Stimulated activated CD8-positive, alpha-beta memory T cell treated with anti-CD3 and anti-CD28 coated beads, Interleukin-15, amount 100 ng/mL, for 4 hours (primary cell): ENCODE measurements at places on chromosomes 7 and 10.

- DNase-seq: no peak
Observed at GRCh38 chr7:81690251-81690650, 79.6 kb downstream of the HGF start.

DNA sequence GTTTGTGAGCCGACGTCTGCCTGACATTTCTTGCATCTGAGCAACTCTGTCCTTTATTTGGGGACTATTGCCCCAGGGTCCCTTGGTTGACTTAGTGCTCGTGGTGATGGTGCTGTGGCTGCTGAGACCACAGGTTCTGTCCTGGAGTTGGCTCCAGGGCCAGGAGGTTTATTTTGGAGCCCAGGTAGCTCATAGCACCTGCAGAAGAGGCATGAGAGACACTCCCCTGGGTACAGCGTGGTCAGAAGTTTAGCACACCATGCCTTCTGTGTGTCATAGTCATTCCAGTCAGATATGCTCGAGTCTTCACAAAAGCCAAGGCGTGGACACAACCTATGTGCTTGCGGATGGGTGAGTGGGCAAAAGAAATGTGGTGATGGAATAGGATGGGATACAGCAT, 496.9 kb downstream of the TCERG1L start:
- no peak for DNase-seq

DNA sequence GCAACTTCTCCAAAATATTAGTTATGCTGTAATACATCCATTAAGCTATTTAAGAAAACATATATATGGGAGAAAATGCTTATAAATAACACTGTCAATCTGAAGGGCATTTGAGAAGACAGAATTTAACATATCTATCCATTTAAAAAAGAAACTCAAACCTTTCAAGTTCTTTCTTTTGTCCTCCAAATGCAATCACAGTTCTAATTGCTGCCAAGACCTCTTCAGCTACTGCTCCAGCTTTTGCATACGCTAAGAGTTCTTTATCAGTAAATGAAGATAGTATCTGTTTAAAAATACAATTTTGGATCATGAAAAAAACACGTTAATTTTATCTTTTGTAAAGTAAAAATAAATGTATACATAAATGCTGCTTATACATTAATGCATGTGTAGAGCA, 39.6 kb downstream of the ABCB1 start:
- no peak for DNase-seq

- DNase-seq: no peak
Observed at GRCh38 chr10:3990307-3990706, 205.3 kb upstream of the KLF6 start.

DNA sequence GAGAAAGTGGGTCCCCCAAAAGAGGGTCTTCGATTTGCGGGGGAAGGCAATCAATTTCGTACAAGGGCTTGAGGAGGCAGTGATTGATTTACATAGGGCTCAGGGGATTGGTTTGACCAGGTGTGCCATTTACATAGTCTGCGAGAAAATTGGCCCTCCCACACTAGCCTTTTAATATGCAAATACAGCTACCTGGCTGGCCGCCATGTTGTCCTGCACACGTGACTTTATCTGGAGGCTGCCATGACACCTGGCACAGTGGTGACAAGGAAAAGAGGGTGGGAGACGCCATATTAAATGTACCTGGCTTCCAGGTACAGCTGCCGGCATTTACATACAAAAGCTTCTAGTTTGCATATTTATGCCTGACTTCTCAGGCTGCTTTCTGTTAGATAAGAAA, 1577.2 kb upstream of the LRRTM3 start:
- DNase-seq: no peak

- DNase-seq: no peak
Observed at GRCh38 chr10:86757113-86757972, 924 bp downstream of the BMPR1A start.

GRCh38 chr10:85067955-85068354, 739.6 kb downstream of the CCSER2 start:
- no peak for DNase-seq

- DNase-seq: no peak
Observed at GRCh38 chr7:95737828-95738505, 34.4 kb upstream of the DYNC1I1 start.

DNA sequence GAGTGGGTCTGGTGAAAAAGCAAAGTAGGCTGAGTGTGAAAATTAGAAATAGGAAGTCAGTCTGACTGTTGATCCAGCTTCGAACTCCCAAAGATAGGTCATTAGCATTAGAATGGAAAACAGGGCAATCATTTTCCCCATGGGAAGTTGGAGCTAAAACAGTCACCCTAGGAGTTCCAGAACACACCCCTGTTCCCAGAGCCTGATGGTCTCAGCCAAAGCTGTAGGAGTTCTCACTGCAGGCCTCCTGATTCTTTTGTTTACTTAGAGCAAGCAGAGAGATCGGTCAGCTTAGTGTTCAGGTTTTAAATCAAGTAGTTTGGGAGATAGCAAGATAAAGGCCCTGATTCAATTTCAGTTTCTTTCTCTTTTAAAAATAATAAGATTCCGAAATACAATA, 28.8 kb upstream of the JCAD start:
- DNase-seq: no peak

DNA sequence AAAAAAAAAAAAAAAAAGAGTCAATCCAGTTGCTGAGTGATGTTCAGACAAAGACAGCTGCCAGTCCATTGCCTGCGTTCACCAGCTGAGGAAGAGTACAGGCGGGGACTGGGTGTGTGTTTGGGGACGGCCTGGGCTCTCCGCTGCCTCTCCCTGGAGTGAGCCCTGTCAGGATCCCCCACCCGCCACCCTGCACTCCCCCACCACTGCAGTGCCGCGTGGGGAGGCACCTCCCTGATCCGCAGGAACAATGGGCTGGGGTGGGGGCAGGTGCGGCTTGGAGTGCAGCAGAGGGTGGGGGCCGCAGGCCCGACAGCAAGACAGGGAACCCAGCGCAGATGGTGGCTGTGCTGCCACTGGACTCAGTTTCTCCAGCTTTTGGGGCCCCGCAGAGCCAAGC, 1.4 kb downstream of the HSPA12A start:
- no peak for DNase-seq

- DNase-seq: no peak
Observed at GRCh38 chr7:20146451-20146850, 70.7 kb downstream of the MACC1 start.

DNA sequence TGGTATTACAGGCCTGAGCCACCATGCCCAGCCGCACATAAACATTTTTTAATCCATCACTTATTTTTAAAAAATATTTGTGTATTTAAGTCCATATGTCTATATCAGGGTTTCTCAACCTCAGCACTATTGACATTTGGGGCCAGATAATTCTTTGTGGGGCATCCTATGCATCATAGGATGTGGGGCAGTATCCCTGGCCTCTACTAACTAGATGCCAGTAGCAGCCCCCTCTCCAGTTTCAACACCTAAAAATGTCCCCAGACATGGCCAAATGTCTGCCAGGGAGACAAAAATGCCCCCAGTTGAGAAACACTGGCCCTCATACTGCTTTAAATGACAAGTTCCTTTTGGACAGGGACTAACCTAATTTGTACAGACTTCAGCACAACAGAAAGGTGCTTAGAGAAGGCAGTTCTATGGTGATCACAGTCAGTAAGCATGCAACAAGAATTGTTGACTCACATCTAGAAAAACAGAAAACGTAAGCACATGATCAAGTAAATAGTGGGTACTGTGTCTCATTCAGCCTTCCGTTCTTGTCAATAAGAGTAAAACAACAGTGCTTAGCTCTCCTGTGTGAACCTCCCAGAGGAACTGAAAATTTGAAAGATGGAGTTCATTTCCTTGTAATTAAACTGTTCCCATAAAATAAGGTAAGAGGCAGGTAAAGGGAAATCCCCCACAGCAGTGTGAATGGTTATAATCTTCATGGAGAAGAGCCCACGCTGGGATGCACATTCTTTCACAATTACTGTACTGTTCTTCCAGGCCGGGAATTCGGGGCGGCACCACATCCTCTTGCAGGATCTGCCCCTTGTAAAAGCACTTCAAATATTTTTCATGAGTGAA, 17.3 kb upstream of the ADRB1 start:
- DNase-seq: no peak

DNA sequence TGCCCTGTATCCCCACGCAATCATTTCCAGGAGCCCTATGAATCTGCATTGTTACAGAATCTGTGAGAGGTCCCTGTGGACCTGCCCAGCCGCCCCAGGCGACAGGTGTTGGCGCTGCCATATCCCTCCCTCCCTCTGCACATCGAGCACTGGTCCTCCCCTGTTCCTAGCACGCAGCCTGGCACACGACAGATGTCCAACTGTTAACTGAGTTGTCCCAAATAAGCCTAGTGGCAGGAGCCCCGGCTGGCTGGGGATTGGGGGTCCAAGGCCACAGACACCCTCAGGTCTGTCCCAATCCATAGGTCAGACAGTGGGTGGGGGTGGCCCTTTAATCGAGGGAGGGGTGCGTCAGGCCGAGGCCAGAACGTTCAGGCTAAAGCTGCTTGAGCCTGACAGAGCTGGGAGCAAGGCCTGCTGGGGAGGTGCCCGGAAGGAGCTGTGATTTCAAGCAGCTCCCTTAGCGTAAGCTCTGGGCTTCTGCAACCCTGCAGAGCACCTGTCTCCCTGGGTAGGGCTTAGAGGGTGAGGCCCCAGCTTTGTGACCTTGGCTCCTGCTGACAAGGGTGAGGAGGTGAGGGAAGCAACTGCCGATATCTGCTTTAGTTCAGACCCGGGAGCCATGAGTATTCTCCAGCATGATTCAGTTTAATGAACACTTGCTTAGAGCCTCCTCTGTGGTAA, 40.1 kb downstream of the ADRA2A start:
- no peak for DNase-seq

DNA sequence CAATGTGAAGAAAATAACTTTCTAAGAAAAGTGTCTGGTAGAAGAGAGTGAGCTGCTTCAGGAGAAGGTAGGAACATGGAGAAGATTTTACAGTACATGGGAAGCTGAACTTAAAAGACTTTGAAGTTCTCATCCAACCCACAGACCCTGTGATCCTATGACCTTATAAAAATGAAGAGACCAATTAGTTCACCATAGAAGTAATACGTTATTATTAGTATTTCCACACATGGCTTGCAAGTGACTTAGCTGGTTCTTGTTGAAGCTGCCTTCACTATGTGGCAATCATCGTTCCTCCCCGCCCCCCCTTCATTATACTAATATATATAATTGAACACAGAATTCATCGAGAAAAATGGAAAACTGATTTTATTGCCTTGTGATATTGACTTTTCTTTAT, 129.1 kb downstream of the SND1 start:
- no peak for DNase-seq

DNA sequence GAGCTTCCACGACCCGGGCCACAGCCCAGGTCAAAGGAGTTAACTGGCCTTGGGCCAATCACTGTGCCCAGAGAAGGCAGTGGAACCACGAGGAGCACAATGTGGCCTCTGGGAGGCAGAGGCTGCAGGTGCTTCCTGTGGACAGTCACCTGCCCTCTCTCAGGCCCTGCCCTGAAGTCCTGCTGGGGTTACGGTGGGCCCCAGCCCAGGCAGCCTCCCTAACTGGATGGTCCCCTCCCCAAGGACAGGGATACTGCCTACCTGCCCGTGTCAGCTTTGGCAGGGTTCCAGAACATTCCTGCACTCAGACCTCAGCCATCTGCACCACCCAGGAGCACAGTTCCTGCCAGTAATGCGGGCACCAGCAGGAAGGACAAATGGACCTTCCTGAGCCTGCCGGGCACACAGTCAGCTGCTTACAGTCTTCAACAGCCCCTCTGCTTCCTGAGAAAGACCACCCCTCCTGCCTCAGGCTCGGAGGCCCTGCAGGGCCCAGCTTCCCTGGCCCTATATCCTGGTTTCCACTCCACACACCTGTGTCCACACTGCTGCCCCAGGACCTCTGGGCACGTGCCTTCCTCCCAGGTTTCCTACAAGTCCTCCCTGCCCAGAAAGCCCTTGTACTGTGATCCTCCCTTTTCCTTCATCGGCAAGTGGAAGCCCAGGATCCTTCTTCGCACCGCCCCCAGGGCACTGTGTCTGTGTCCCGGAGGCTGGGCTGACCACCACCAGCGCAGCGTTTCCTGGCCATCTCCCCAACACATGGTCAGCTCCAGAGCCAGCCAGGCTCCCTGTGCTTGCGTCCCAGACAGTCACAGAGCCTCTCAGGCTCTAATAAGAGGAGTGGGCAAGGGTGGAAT, 23.3 kb downstream of the WDR86 start:
- DNase-seq: no peak

- DNase-seq: no peak
Observed at GRCh38 chr7:115352375-115352774, 430.5 kb downstream of the MDFIC start.

- no peak for DNase-seq
Observed at GRCh38 chr10:82552267-82552666, 677.3 kb downstream of the NRG3 start.

- no peak for DNase-seq
Observed at GRCh38 chr10:76577455-76577854, 1060.2 kb downstream of the KCNMA1 start.

DNA sequence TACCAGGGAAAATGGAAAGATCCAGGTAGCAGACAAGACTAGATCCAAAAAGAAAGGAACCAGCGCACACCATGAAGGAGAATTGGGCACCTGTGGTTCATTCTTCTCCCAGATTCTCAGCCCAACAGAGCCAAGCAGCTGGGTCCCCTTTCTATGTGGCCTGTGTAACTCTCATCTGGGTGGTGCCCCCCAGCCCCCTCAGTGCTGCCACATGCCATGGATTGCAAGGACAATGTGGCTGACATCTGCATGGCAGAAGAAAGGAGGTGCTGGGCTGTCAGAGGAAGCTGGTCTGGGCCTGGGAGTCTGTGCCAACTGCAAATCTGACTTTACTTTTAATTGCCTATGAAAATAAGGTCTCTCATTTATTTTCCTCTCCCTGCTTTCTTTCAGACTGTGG, 21.4 kb downstream of the PRSS2 start:
- DNase-seq: no peak

DNA sequence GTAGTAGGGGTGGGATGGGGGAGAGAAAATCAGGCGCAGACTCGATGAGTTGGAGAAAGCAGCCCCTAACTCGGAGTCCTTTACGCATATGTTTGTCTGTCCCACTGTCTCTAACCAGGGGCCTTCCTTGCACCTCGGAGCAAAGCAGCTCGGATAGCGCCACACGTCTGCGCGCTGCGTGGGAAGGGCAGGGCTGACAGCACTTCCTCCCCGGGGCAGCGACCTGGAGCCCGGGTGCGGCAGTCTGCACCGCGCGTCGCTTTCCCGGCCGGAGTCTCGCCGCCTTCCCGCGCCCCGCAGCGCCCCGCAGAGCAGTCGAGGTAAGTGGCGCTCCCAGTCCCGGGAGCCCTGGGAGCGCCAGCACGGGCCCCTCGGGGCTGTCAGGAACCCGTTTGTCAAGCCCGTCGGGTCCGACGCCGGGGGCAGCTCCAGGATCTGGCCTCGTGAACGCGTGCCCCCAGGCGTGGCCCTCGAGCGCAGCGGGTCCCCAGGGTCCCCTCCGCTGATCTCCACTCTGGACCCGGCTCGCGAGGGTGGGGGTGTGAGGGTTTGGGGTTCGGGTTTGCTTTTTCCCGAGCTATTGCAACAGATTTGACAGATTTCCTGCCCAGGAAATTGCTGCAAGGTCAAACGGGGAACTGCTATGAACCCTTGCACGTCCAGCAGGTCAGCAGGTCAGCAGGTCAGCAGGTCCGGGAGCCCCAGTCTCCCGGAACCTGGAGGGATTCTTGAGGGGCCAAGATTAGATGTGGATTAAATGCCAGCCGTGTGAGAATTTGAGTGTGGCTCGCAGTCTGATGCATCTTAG, 597 bp downstream of the APBB1IP start:
- DNase-seq: peak; percentile 60

GRCh38 chr7:131235489-131236317, 92.0 kb upstream of the MKLN1 start:
- DNase-seq: peak; percentile 79
